Activated CD4-positive, alpha-beta T cell treated with anti-CD3 and anti-CD28 coated beads, Interleukin-2, amount 10 ng/mL, durations not matched to agents 24 days and 14 days (primary cell): ENCODE measurements at places on chromosomes 12 and 14.
A peak's percentile ranks its signal among the peaks of the same experiment; 100 is the strongest.

DNA sequence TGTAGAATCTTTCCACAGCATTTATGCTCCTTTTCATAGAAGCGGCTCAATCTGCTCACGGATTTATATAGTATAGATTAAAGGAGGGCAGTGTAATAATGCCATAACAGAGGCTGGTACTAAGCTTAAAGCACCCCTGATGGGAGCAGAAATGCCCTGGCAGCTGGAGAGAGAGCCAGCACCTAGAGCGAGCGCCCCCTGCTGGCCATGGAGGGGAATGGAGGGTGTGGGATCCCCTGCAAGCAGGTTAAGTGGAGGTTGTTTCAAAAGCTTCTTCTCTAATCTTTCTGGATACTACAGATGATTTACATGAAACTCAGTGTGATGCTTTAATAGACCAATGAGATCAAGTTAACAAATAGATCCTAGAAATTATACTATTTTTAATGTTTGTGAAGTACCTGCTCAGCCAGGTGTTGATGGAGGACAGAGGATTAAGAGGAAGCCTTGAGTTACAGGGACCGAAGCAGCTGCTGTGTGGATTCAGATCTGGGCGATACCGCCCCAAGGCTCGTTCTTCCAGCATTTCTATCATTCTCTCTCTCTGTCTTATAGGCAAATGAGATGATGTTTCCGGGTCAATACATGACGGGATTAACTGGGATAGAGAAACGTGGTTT lies 1519.3 kb upstream of the TMEM132C start:
- H3K4me1 ChIP-seq = no peaks in the 10 kb centered on the region
- no peak overlapping the region for H3K27ac ChIP-seq
- no peak overlapping the region for H3K4me3 ChIP-seq
- no peaks in the 10 kb centered on the region for H3K36me3 ChIP-seq

- no peaks in the 10 kb centered on the region for H3K36me3 ChIP-seq
- H3K27ac ChIP-seq = no peak overlapping the region
- H3K4me3 ChIP-seq = no peak overlapping the region
- peaks cover 5% of the 10 kb centered on the region for H3K27me3 ChIP-seq
- DNase-seq = no peak
- H3K4me1 ChIP-seq = no peaks in the 10 kb centered on the region
These were observed 160.1 kb downstream of the SRGAP1 start for GRCh38 chr12:64004641-64005040.

DNA sequence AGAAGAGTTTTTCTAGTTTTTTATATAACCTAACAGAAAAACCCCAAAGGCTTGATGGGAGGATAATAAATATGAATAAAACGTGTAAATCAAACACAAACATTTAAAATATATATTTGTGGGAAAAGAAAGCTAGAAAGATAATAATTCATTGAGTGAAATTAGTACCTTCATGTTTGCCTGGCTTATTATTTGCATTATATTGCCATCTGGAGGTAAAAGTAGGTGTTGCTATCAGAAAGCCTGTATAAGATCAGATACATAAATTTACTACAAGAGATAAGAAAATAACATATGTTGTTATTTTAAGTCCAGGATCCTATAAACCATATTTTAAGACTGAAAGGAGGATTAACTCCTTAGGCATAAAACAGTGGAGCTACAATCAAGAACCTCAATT lies 77.7 kb downstream of the NTS start:
- H3K36me3 ChIP-seq = no peaks in the 10 kb centered on the region
- no peak for DNase-seq
- no peaks in the 10 kb centered on the region for H3K4me1 ChIP-seq

DNA sequence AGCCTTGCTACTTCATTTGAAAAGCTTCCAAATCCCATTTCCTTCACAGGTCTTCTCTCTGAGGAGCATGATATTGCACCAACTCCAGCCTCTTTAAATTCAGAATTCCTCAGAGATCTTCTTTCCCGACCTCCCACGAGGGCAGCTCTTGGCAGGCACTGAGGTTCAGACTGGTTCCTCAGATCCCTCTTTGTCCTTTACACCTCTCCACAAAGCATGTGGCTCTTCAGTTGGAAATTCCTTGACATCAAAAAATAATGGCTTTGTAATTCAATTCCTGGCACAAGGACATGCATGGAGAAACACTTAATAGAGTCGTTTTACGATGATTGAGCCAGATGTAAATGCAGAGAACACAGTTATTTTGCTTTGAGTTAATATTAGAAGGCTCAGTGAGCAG lies 63.2 kb upstream of the TMX1 start:
- no peaks in the 10 kb centered on the region for H3K4me1 ChIP-seq
- DNase-seq = no peak
- H3K27me3 ChIP-seq = peaks cover 9% of the 10 kb centered on the region
- no peak overlapping the region for H3K4me3 ChIP-seq
- no peak overlapping the region for H3K27ac ChIP-seq

DNA sequence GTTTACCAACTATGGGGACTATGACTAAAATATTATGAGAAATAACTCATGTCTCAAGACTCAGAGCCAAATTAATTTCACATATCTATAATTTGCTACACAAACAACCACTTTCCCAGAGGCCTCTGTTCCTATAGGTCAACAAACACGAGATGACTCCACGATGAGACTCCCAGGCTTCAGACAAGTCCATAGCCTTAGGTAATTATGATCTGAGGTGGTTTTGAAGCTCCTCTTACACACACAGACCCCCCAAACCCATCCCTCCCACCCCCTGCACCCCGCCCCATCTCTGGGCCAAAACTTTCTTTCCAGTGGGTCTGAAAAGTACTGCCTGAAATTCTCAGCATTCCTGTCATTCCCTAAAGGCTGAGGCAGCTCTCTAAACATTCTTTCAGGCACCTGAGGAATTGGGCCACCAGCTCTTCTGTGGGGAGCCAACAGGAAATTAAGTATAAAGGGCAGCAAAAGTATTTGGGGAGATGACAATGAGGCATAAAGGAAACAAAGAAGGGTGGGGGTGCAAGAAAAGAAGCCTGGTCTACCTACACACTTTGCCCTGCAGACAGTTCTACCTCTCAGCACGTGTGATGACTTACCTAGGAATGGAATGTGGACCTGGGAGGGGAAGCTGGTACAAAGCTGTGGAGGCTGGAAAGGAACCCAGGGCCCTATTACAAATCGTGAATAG lies 143.6 kb downstream of the PAWR start:
- no peaks in the 10 kb centered on the region for H3K36me3 ChIP-seq
- H3K27ac ChIP-seq = no peak overlapping the region
- DNase-seq = no peak

GRCh38 chr14:79225815-79226214 lies 985.5 kb downstream of the DIO2 start:
- no peak overlapping the region for H3K4me3 ChIP-seq
- H3K4me1 ChIP-seq = no peaks in the 10 kb centered on the region
- no peak overlapping the region for H3K27ac ChIP-seq
- no peak for DNase-seq

GRCh38 chr14:71245659-71246361 lies 338.6 kb downstream of the PCNX1 start:
- no peaks in the 10 kb centered on the region for H3K27me3 ChIP-seq
- H3K36me3 ChIP-seq = peaks cover 25% of the 10 kb centered on the region
- H3K4me1 ChIP-seq = peaks cover 44% of the 10 kb centered on the region
- peak; percentile 77 for DNase-seq

DNA sequence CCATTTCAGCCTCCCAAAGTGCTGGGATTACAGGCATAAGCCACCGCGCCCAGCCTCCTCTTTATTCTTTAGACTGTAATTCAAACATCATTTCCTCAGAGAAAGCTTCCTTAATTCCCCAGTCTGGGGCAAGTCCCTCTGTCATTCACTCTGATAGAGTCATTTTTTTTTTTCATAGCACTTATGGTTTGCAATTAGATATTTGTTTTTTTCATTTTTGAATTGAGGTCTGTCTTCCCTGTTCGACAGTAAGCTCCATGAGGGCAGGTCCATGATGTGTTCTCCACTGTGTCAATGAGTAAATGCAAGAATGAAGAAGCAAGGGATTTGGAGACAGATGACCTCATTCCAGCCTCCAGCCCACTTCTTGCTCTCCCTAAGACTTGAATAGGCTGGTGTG lies 12.1 kb downstream of the ASIC1 start:
- peaks cover 9% of the 10 kb centered on the region for H3K4me1 ChIP-seq
- H3K36me3 ChIP-seq = no peaks in the 10 kb centered on the region
- no peak overlapping the region for H3K4me3 ChIP-seq
- no peaks in the 10 kb centered on the region for H3K27me3 ChIP-seq
- H3K27ac ChIP-seq = no peak overlapping the region

DNA sequence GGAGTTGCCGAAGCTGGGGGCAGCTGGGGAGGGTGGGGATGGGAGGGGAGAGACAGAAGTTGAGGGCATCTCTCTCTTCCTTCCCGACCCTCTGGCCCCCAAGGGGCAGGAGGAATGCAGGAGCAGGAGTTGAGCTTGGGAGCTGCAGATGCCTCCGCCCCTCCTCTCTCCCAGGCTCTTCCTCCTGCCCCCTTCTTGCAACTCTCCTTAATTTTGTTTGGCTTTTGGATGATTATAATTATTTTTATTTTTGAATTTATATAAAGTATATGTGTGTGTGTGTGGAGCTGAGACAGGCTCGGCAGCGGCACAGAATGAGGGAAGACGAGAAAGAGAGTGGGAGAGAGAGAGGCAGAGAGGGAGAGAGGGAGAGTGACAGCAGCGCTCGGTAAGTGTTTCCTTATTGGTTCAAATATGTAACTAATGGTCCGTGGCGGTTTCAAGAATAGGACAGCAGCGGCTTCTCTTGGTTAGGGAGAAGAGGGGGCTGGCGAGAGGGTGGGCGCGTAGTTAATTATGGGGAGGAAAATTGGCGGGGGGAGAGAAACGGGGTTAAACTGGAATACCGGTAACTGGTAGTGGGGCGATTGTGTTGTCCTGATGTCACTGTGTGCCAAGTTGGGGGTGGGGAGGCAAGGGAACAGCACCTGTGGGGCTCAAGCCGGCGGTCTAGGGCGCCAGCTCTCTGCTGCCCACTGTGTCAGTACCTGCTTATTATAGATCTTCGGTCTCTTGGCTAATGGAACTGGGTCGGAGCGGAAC lies 8.4 kb downstream of the HOXC8 start:
- peaks cover 79% of the 10 kb centered on the region for H3K27me3 ChIP-seq
- DNase-seq = no peak
- peaks cover 2% of the 10 kb centered on the region for H3K36me3 ChIP-seq
- H3K4me1 ChIP-seq = peaks cover 17% of the 10 kb centered on the region
- peak overlapping the region; percentile 86 for H3K4me3 ChIP-seq

DNA sequence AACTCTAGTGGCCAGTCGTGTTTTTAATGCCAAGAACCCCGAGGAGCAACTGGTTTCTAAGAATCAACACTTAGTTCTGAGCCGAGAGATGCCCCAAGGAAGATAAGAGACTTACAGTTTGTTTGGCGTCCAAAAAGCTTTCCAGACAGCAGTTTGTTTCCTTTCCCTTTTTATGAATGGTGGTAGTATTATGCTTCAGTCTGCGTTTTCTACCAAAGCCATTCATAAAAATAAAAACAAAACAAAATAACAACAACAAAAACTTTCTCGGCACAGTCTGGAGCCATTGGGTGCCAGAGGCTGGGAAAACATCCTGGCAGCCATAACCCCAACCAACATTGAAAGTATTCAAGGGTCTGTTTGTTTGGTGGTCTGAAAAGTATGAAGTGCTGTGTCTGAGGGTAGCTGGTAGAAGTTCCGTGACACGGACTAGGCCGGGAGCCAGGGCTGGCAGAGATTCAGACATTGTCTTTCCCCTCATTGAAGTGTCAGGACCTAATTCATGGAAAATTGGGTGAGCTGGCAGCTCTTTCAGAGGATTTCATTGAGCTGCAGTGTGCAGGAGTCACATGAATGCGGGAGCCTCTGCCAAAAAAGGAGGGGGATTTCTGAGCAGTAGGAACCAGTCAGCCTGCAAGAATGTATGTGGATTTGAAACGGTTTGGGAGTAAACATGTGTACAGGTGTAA lies 124.2 kb downstream of the HMGA2 start:
- H3K4me1 ChIP-seq = no peaks in the 10 kb centered on the region
- H3K27me3 ChIP-seq = peaks cover 8% of the 10 kb centered on the region
- no peak overlapping the region for H3K4me3 ChIP-seq
- H3K27ac ChIP-seq = no peak overlapping the region
- H3K36me3 ChIP-seq = no peaks in the 10 kb centered on the region

DNA sequence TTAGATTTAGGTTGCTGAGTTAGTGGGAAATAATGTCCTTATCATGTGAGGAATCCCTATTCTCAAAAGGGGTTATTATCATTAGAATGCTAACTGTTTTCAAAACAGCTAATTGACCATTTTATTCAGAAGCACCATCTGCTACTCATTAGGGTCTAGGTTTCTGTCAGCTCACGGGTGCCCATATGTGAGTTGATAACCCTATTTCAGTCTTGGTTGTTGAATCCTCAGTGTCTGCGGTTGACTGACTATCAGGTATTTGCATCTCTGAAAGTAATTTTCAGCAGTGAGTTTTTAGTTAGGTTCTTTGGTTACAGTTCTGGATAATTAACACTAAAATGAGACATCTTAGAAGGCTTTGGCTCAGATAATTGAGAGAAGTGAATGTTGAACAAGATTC lies 1404.0 kb downstream of the AACS start:
- no peak overlapping the region for H3K27ac ChIP-seq
- H3K4me3 ChIP-seq = no peak overlapping the region
- no peaks in the 10 kb centered on the region for H3K4me1 ChIP-seq
- DNase-seq = no peak

DNA sequence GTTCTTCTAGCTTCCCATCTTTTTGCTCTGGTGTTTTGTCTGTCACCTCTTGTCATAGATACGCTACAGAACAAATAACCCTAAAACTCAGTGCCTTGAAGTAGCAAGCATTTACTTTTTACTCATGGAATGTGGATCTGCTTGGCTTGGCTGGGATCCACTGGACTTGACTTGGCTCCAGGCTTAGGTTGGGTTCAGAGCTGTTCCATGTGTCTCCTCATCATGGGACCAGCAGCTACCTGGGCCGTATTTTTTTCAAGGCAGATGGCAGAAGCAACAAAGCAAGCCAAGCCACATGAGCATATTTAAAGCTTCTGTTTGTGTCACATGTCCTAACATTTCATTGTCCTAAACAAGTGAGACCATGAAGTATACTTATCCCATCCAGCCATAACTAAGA lies 48.7 kb upstream of the ATF1 start:
- no peak overlapping the region for H3K27ac ChIP-seq
- no peaks in the 10 kb centered on the region for H3K27me3 ChIP-seq
- peaks cover 46% of the 10 kb centered on the region for H3K36me3 ChIP-seq

DNA sequence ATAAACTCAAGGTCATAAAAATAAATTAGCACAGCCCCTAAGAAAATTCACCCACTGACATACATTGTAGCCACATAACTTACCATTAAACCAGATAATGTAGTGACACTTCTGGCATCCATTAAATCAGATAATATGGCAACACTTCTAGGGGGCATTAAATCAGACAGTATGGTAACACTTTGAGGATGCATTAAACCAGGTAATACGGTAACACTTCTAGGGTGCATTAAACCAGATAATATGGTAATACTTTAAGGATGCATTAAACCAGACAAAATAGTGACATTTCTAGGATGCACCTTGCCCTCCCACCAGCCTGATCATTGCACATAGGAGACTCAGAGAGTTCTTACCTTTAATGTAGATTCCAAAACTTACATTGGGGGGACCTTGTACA lies 1220.5 kb upstream of the TMEM132C start:
- no peak for DNase-seq
- no peaks in the 10 kb centered on the region for H3K4me1 ChIP-seq
- no peaks in the 10 kb centered on the region for H3K36me3 ChIP-seq
- no peak overlapping the region for H3K27ac ChIP-seq
- no peak overlapping the region for H3K4me3 ChIP-seq
- no peaks in the 10 kb centered on the region for H3K27me3 ChIP-seq
